Fibroblast of skin of back (primary cell): ENCODE measurements at places on chromosomes 1 and 21.

GRCh38 chr1:228494044-228494353, 6.8 kb downstream of the RNF187 start:
- no peak for DNase-seq

DNA sequence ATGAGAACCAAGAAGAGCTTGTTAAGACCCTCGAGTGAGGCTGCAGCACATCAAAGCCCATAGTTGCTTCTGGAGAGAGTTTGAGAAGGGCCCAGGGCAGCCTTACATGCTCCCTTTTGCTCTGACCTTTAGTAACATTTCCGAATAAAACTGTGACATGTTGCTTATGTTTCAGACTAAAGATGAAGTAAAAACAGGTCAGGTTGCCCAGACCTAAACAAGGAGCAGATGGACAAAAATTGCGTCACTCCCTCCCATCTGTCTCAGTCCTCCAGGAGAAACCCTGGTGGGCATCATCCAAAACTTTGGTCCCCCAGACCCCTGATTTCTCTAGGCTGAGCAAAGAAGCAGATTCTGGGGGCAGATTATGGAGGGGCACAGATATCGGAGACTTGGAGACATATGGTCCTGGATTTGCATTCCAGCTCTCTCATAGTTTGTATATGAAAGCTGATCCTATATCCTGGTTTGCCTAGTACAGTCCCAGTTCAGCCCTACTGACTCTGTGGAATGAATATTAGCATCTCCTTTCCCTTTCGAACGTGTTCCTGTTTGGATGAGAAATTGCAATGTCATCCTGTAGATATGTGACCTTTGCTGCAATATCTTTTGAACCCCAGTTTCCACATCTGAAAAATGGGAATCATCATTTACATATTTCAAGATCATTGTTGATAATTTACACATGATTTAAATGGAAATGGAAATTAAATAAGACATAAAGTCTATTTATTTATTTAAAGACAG, 304.9 kb upstream of the USP24 start:
- DNase-seq: no peak

GRCh38 chr1:203199816-203200571, 13.5 kb upstream of the CHI3L1 start:
- DNase-seq: peak; percentile 17

DNA sequence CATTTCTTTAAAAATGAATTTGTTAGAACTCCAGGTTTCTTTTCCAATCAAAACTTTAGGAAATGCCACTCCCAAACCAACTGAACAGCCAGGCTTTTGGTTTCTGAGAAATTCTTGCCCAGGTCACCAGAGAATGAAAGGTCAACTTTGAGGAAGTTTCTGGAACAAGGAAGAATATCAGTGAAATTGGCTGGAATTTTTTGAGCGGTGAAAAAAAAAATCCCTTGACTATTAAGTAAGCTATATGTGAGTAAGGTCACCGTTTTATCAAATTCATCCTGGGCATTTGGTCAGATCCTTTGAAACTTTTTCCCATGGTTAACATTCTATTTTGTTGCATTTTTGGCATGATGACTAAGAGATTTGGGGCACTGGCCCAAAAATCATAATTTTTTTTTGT, 469.3 kb downstream of the LTN1 start:
- DNase-seq: no peak

DNA sequence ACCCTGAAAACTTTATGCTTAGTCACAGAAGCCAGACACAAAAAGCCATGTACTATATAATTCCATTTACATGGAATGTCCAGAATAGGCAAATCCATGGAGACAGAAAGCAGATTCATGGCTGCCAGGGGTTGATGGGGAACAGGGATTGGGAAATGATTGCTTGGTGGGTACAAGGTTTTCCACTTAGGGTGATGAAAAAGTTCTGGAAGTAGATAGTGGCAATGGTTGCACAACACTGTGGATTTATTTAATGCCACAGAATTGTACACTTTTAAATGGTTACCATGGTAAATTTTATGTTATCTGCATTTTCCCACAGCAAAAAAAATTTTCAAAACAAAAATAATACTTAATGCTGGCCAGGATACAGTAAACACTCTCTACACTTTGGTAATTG, 40.6 kb downstream of the ENAH start:
- DNase-seq: no peak

DNA sequence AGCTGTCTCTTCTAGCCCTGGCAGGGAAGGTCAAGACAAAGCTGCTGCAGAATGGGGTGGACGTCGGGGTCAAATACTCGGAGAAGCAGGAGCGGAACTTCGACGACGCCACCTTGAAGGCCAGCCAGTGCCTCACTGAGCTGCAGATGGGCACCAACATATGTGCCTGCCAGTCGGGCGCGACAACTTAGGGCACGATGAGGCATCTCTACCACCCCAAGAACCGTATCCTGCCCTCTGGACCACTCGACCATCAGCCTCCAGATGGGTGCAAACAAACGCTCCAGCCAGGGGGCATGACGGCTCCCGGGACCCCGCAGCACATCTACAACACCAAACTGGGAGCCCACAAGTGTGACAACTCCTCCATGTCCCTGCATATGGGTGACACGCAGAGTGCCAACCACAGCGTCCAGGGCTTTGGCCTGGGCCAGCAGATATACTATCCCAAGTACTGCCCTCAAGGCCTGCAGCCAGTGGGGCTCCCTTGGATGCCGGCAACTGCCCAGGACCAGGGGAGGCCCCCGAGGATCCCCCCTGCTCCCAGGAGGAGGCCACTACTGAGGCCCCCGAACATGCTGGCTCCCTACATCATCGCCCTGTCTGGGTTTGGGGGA, 42.5 kb upstream of the POGK start:
- no peak for DNase-seq

GRCh38 chr21:35658242-35658641, 402.1 kb downstream of the SETD4 start:
- DNase-seq: peak; percentile 84

GRCh38 chr1:15246960-15247614, at the start of gene FHAD1:
TSS of gene FHAD1 (plus strand) at chr1:15247223. CDS start at chr1:15251785, 4,562 bp downstream.
- DNase-seq: peak; percentile 37

DNA sequence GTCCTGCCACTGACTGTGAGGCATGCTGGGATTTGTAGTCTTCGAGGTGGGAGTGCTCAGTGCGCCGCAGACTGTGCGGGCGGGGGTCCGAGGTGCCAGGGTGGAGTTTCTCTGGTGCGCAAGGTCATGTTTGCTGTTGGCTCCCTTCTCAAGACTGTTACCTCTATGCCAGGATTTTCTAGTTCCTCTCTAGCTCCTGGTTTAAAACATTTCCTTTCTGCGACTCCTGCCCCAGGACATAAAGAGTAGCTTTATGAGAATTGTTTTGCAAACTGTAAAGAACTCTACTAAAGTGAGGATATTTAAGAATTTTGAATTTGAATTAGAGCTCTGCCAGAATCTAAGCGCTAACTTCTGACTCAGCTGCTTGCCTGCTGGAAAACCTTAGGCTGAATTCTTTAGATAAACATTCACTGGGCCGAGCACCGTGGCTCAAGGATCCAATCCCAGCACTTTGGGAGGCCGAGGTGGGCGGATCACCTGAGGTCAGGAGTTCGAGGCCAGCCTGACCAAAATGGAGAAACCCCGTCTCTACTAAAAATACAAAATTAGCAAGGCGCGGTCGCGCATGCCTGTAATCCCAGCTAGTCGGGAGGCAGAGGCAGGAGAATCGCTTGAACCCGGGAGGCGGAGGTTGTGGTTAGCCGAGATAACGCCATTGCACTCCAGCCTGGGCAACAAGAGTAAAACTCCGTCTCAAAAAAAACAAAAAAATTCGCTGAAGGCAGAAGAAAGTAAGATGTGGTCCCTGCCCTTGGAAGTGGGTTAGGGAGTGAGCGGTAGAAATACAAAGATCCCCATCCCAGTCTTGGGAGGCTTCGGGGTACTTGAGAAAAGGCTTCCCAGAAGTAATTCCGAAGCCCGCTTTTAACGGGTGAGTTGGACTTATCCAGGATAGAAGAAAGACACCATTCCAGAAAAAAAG, 992 bp upstream of the USP48 start:
- peak; percentile 56 for DNase-seq

- peak; percentile 78 for DNase-seq
Measured at GRCh38 chr1:223233410-223234169, 90.5 kb upstream of the TLR5 start.

DNA sequence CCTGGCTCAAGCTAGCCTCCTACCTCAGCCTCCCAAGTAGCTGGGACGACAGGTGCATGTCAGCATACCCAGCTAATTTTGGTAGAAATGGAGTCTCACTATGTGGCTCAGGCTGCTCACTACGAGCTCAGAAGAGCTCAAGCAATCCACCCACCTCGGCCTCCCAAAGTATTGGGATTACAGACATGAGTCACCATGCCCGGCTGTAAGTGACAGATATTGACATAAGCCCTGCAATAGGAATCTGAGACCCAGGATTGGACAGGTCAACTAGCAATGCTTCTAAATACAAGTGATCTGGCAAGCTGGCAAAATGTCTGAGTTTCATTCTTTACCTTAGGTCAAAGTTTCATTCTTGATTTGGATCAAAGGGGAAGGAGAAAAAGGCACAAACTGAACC, 40.5 kb upstream of the H6PD start:
- no peak for DNase-seq

- no peak for DNase-seq
Measured at GRCh38 chr1:50393522-50394120, 29.6 kb downstream of the DMRTA2 start.

DNA sequence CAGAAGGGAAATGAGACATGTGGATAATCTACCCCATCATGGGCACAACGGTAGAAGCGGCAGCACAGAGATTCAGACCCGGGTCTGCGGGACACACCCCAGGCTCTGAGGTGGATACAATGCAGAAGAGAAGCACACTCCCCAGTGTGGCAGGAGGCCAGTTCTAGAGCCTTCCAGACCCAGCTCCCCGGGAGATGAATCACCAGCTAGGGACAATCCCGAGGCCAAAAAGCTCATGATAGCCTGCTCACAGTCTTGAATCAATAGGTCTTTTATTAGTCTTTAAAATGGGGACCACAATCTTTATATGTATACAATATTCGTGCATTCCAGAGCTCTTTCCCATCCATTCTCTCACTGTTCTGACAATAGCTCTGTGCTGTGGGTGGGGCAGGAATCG, 57.3 kb upstream of the DIRAS3 start:
- peak; percentile 41 for DNase-seq

DNA sequence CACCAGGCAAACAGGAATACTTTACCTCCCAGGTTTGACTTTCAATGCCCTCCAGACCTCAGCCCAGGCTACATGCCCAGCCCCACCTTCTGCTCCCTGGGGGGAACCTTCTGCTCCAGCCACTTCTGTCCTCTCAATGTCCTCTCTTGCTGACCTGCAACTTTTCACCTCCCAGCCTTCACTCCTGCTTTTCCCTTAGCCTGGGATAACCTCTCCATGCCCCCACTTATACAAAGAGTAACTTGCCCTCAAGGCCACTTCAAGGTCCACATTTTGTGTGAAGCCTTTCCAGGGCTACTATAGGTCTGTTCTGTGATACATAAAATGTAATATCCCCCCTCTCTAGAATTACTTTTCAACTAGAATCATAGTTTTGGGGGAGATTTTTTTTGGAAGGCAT, 21.7 kb downstream of the SERTAD4 start:
- no peak for DNase-seq

DNA sequence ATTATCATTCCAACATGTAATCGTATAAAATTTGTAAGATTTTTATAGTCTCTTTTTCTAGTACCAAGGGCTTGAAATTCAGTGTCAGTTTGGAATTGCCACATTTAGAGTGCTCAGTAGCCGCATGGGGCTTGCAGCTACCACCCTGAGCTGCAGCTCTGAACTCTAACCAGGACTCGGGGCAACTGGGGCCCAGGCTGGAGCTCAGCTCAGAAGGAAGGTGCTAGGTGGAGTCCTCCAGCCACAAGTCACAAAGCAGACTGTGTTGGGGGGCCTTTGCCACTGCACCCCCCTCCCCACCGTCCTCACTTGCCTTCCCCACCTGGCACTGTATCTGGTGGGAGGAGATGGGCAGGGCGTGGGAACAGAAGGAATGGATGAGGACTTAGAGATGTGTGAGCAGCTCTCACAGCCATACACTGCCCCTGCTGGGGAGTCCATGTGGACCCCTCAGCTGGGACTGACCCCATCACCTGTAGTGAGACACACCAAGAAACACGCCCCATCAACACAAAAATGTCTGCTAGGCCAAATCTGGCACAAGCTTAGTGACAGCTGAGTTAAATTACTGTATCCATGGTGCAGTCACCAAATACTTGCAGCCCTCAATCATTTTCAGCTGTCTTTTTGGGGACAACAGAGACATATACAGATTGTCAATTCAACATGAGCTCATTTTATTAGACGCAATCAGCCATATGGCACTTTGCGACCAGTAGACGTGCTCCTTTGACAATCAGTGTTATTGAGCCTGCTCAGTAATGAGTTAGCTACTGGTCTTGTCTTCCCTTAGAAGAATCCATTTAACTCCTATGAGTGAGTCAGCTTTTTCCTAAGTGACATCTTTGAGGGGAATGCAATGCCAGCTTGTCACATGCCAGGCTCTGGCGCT, 241.7 kb upstream of the RAB4A start:
- DNase-seq: peak; percentile 38

GRCh38 chr1:18819203-18819602, 40.3 kb downstream of the TAS1R2 start:
- DNase-seq: no peak

DNA sequence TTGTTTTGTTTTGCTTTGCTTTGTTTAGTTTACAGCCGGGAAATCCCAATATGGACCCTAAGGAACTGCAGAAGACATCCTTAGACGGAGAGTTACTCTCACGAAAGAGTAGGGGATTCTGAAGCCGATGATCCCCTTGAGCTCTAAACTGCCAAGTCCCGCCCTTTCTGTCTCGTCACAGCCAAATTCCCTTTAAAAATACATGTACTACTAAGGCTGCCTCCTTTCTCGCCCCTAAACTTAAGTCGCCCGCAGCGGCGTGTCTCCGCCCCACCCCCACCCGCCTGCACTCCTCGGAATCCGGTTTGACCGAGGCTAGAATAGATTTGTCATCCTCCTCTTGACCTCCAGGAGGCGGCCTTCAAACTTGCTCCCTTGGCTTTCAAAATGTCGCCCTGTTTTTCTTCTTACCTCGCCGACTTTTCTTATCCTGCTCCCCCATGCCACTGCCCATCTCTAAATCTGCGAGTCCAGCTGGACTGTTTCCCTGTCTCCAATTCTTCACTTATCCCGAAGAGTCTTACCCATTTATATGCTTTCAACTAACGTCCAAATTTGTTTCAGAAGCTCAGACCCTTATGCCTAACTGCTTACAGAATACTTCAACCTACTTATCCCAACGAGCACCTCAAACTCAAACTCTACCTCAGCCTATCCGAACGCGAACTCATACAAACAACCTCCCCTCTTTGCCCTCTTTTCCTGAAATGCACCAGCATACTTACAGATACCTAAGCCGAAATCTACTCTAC, 10.9 kb upstream of the BOLA1 start:
- DNase-seq: peak; percentile 93

- no peak for DNase-seq
Measured at GRCh38 chr1:147527941-147528936, 13.1 kb upstream of the BCL9 start.

DNA sequence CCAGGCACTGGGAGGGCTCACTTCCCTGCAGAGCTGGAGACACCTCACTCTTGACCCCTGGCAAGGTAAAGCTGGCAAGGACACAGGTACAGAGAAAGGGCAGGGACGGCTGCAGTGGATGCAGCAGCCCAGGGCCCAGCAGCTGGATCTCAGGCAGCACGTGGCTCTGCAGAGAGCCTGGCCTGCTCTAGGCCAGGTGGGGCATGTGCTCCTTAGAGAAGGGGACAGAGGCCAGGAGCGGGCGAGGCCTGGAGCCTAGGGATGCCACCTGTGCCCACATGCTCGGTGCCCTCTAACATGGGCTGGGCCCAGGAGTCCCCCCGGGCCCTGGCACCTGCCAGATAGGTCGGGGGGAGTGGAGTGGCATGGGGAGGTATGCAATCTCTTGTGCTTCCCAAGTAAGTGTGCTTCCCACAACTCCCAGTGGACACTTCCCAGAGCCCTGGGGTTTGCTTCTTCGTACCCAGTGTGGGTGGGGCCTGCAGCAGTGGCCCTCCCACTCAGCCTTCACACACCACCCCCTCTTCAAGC, 30.0 kb downstream of the WNT3A start:
- DNase-seq: no peak
